BJ (cell line): ENCODE measurements at places on chromosomes 1 and 21.

GRCh38 chr1:84387480-84388163 is 10.7 kb upstream of the DNASE2B start:
- DNase-seq, result no peak

GRCh38 chr21:45706299-45706698 is 62.8 kb downstream of the PCBP3 start:
- DNase-seq, result no peak

DNA sequence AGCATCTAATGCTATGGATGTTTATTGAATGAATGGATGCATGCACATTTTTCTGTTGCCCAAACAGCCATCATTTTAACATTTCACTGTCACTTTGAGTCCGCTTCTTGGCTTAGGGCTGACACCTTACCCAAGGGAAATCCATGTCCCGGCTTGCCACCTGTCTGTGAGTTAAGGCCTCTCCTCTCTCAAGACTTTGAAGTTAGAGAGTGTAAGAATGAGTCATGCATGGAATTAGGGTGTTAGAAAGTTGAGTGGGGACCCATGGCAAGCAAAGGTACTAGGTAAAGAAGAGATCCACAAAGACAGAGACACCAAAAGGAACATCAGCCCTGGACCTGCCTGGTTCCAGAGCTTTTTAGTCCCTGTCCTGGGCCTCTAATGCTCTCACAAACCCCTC is 35.1 kb downstream of the ATP1A1 start:
- no peak for DNase-seq

DNA sequence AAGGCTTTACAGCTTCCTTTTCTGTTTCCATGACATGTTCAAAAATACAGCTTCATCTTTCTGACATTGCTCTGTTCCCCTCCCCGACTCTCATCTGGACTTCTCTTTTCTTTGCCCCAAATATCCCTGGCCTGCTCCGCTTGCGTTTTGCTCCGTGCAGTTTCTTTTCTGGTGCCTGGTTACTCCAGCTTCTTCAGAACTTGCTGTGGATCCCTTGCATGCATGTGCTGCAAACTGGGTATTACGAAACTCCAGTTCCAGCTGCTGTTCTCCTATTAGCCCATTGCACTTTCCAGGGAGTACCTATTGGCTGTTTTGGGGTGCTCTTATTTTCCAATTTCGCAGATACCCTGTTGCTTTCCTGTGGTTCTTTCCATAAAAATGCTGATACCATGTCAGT is 9.9 kb upstream of the NDC1 start:
- no peak for DNase-seq

- no peak for DNase-seq
These were observed 80.6 kb downstream of the SLC25A24 start for GRCh38 chr1:108119500-108119899.

DNA sequence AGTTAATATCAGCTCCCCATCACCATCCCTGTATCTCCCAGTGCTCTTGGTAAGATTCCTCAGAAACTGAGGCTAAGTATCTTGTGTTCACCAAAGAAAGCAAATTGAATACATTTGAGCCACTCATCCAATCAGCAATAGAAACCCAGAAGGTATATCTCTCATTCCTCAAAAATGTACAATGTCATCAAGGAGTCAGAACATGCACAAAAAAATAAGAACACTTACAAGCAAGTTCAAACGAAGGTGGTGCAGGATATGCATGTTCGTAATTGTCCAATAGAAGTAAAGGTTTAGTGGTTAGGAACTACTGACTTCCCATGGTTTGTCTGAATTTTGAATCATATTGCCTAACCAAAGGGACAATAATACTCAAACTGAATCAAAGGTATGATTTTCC is 24.3 kb downstream of the RXRG start:
- no peak for DNase-seq

DNA sequence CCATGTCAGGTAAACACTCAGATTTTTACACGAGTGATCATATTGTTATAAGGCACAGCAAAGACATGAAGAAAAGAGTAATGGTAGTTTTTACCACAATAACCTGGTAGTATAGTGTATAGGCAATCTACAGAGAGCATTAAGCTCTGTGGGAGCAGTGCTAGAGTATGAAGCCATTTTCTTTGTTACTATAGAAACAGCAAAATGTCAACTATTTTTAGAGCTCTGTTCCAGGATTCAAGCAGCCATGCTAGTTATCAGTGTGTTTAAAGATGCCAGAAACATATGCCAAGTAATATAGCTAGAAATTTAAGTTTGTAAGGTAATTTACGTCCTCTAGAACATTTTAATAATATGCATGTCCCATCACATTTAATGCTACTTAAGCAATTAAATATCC is 77.6 kb upstream of the RGS18 start:
- no peak for DNase-seq

- no peak for DNase-seq
These were observed 1.6 kb downstream of the COLGALT2 start for GRCh38 chr1:184035719-184036516.

- no peak for DNase-seq
These were observed 69.7 kb downstream of the CC2D1B start for GRCh38 chr1:52296345-52296744.

GRCh38 chr1:52366517-52366827 is 467 bp upstream of the CC2D1B start:
- no peak for DNase-seq

GRCh38 chr1:7526867-7527732 is 244.0 kb upstream of the VAMP3 start:
- peak; percentile 14 for DNase-seq

GRCh38 chr21:32861866-32862265 is 90.3 kb upstream of the PAXBP1 start:
- DNase-seq, result no peak

GRCh38 chr21:32719085-32719484 is 8.7 kb downstream of the SYNJ1 start:
- no peak for DNase-seq

DNA sequence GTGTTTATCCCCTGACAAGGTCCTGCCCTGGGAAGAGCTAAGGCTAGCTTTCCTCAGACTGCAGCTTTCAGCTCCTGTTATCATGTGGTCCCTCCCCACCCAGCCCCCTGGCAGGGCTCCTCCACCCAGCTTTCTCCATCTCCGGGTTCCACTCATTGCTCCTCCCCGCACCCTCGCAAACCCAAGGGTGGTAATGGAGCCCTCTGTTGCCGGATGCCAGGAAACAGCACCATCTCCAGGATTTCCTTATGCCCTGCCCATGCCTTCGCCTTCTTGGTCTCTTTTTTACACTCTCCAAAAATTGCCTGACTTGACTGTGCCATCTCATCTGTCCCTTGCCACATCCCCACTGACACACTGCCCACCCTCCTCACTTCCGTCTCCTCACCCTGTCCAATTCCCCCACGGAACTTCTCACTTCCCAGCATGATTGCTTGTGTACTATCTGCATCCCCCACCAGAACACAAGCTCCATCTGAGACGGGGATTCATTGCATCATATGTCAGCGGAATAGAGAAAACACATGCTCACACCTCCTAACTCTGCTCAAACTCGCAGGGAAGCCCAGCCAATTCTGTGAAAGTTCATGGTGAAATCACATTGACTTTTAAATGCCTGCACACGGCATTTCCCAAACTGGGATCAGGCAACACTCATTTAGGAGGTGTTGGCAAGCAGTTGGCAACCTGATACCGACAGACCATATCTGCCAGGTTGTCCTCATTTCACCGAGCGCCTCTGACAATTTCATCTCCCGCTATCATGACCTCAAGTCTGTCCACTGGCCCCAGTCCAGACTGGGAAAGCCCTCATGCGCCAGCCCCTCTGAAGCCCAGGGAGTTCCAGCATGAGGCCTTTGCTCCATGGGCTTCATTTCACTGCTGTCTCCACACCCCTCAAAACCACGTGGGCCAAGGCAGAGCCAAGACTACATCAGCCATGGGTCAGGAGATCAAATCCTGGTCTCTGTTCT is 201.1 kb downstream of the MATN1 start:
- DNase-seq, result peak; percentile 83

DNA sequence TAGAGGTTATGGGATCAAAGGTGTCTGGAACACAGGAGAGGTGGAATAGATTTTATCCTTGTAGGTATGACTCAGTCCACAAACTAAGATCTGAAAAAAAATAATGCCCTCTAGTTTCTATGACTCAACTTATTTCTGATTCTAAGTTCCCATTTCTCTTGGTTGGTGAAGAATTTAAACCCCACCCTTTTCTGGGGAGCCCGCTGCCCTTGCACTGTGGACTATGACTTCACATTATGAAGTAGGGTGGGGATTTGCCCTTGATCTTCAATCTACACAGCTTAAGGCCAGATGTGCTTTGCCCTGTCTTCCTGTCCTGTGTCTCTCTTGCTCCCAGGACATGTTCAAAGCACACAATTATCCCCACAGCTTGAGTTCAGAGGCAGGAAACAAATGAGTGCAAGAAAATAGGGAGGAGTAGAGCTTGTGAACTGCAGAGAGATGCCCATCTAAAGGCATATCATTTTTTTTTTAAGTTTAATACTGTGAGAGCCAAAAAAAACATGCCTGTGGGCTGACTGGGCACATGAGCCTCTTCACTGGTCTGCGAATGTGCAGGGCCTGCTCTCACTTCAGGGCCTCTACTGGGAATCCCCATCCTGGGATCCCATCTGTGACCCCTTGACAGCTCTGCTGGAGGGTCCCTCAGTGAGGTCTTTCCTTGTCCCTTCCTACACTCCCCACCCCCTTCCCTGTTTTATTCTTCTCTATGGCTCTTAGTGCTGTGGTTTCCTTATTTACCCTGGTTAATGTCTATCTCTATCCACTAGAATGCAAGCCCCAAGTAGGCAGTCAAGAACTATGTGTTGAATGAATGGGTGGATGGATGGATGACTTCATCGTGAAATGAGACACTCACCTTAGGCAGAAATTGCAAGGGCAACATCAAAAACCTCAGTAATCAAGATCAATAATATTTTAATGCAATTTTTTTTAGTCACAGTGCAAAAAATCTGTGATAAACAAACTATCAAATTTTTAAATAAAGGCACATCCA is 61.5 kb downstream of the CD58 start:
- DNase-seq, result peak; percentile 68

- DNase-seq, result no peak
These were observed 101.2 kb upstream of the IRF2BP2 start for GRCh38 chr1:234710936-234711724.

DNA sequence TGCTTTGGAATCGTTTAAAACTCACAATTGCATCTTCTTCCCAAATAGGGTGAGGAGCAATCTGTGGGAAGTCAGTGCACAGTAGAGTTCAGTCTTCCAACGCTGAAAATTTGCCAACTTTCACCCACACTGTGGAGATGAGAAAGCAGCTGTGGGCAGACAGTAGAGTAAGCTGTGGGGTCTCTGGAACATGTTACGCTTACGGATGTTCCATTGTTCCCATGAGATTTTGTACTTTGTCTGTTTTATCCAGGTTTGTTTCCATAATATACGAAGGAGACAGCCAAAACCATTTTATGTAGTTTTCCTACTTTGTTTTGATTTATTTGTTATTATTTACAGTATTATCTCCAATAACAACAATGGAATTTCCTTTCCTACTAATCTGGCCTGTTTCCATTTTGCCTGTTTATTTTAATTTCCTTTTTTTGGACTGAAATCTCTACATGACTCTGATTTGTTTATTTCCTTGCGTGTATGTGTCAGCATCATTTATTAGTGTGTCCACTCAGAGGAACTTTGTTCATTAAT is 65.1 kb upstream of the RGL1 start:
- no peak for DNase-seq

DNA sequence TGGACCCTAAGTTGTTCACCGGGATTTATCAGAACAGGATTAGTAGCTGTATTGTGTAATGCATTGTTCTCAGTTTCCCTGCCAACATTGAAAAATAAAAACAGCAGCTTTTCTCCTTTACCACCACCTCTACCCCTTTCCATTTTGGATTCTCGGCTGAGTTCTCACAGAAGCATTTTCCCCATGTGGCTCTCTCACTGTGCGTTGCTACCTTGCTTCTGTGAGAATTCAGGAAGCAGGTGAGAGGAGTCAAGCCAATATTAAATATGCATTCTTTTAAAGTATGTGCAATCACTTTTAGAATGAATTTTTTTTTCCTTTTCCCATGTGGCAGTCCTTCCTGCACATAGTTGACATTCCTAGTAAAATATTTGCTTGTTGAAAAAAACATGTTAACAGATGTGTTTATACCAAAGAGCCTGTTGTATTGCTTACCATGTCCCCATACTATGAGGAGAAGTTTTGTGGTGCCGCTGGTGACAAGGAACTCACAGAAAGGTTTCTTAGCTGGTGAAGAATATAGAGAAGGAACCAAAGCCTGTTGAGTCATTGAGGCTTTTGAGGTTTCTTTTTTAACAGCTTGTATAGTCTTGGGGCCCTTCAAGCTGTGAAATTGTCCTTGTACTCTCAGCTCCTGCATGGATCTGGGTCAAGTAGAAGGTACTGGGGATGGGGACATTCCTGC is 3.9 kb upstream of the OLFML3 start:
- DNase-seq, result peak; percentile 42

- DNase-seq, result no peak
These were observed 1.6 kb upstream of the METTL25B start for GRCh38 chr1:156726549-156727226.

- no peak for DNase-seq
These were observed 2.0 kb upstream of the ENAH start for GRCh38 chr1:225654688-225655508.

DNA sequence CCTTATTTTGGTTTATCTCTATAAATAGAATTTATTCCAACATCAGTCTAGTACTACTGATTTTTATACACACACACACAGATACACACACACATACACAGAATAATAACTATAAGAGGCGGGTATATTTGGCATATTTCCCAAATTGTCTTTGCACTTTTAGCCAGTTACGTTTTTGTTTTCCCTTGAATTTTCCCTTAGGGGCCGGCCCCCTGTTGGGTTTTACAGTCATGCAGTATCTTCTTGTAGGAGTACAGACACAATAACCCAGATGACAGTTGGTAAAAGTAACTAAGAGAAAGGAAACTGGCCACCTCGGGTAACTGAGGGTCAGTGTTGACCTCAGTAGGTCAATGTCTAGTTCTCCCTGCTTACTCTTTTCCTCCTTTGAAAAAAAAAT is 50.9 kb downstream of the DISP1 start:
- no peak for DNase-seq

DNA sequence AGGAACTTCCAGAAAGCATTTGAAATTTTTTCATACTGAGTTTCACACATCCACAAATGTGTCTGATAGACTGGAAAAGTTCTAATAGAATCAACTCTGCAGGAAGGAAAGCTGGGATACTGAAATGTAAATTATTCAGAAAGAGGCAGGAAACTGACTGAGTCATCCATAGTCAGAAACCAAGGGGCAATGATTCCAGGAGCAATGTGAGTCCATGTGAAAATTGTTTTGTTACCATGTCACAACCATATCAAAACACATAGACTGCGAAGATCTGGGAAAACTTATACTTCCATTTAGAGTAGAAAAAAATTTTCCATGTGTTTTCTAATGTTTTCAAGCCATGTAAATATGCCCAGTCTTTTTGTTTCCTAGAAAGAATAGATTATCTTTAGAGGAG is 142.3 kb upstream of the TMPRSS15 start:
- DNase-seq, result no peak
